ENCODE measurements at places on chromosomes 3 and 15. TPM values are rescaled to one million over a fixed set of nuclear protein-coding genes. Genes with fewer than 3 reads are reported as not detected.

GRCh38 chr3:133896002-133896761 lies 500 bp upstream of the RAB6B start:
- DNase-seq = no peak

The PCSK6 gene
- 11.4 TPM for total RNA-seq

GRCh38 chr3:58798312-58798711 lies 131.7 kb upstream of the FAM3D start:
- DNase-seq = no peak

GRCh38 chr3:159252772-159253384 lies 451.0 kb downstream of the MFSD1 start:
- DNase-seq = no peak

The GABRG3 gene
- total RNA-seq = not detected

DNA sequence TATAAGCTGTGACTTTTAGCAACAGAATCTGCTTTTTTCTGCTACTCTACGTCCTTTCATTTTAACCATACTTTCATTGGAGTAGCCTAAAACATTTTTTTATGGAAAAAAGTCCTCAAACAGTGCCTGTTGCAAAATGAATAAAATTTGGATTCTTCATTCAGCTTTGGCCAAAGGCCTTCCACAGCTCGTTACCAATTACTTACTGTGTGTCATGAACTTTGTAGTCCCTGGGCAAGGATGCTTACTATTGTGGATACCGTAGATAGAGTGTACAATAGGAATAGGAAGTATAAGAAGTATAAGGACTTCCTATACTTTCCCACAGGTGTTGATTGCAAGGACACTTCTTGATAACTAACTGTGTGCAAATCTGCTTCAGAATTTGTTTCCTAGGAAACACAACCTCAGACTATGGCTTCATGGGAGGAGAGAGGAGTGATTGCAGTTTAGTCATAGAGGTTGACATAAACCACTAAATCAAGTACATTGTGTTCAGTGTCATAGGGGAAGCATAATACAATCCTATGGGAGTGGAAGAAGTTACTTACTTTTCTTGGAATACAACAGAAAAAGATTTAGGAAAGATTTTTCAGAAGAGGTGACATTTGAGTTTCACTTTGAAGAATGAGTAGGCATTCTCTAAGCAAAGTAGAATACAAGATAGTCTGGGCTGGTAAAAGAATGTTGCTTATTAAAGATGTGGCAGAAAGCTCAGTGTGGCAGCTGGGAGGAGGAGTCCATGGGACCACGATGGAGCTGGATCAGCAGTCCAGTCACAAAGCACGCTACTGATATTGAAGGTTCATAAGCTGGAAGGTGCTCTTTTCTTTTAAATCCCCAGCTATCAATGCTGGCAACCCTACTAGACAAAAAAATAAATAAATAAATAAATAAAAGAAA lies 309.7 kb upstream of the TPRG1 start:
- no peak for DNase-seq

GRCh38 chr3:189292667-189293484 lies 121.1 kb downstream of the TPRG1 start:
- no peak for DNase-seq

- DNase-seq = no peak
Observed at GRCh38 chr3:146325170-146325569, 74.3 kb upstream of the PLSCR4 start.

GRCh38 chr3:4829031-4829394 lies 150.2 kb upstream of the BHLHE40 start:
- no peak for DNase-seq

The POMGNT2 gene
- 19.6 TPM for total RNA-seq

The OSBPL10 gene
- 6.3 TPM for total RNA-seq

DNA sequence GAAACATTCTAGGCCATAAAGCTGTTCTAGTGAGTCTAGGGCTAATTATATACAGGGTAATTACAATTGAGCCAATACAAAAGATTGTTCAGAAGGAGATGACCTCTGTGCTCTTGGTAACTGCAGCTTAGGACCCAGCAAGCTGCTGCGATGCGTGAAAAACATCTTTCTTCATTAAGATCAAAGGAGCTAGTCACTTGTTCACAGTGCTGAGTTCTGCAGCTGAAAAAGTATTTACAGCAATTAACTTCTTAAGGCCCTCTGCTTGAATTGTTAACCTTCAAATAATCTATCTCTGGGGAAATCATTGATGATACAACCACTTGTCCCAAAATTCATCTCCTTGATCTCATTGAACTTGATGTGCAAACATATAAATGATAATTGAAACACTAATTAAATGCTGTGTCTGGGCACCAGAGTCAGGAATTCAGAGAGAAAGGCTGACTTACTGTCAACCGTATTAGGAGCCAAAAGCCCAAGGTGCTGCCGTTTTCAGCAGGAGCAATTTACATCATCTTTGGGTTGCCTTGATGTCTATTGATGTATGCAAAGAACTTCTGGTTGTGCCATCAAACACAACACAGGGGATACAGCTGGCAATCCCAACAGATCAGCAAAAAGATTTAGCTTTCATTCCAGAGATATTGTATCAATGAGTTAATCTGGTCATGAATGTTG lies 213.0 kb downstream of the NECTIN3 start:
- DNase-seq = no peak

- no peak for DNase-seq
Observed at GRCh38 chr15:41969851-41970431, 2.4 kb downstream of the EHD4 start.

DNA sequence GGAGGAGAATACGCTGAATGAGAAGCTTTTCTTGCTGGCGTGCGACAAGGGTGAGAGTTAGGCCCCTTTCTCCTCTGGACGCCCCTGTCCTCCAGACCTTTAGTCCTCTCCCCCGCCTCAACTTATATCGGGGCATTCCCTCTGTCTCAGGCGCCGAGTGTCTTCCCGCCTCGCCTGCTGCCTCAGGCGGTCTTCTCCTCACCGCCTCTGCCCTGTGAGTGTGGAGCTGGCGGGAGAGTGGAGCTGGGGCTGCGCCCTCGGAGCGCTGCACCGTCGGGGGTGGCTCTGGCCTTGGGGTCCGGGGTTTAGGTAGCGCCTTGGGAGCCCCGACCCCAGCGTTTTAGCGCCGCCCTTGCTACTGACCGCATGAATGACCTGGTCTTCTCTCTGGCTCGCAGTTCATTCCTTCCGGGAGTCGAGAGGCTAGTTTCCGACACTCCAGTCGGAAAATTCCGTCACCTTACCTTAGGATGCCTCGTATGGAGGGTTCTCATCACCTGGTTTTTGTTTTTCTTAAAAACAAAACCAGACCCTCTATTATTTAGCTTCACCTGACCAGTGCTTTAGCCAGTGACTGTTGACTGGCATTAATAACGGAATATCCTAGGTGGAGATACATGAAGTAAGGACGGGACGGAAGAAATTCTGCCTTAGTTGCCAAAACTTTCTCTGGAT lies 985 bp downstream of the TRPC1 start:
- DNase-seq = no peak

GRCh38 chr15:55928955-55929354 lies 64.5 kb downstream of the NEDD4 start:
- no peak for DNase-seq

DNA sequence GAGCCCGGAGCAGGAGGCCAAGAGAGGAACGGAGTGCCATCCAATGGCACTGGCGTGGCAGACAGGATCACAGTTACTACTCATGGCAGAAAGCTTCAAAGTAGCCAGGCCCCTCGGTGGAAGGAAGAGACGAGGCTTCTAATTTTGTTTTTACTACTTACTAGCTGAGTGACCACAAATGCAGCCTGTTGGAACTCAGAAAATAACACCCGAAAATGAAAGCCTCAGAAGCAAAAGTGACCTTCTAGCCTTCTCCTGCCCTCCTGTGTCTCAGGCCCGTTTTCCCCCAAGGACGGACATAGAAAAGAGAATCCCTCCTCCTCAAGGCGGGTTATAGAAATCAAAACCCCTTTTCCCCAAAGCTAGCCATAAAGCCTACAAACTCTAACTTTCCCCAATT lies 9.9 kb upstream of the STRA6 start:
- no peak for DNase-seq

The FBXW12 gene
- total RNA-seq = not detected

The A4GNT gene
- not detected for total RNA-seq

- DNase-seq = no peak
Observed at GRCh38 chr3:129119365-129120100, 2.1 kb downstream of the RAB43 start.

The CRYBG3 gene
- total RNA-seq = 43.1 TPM

The LACTB gene
- total RNA-seq = 27.5 TPM

DNA sequence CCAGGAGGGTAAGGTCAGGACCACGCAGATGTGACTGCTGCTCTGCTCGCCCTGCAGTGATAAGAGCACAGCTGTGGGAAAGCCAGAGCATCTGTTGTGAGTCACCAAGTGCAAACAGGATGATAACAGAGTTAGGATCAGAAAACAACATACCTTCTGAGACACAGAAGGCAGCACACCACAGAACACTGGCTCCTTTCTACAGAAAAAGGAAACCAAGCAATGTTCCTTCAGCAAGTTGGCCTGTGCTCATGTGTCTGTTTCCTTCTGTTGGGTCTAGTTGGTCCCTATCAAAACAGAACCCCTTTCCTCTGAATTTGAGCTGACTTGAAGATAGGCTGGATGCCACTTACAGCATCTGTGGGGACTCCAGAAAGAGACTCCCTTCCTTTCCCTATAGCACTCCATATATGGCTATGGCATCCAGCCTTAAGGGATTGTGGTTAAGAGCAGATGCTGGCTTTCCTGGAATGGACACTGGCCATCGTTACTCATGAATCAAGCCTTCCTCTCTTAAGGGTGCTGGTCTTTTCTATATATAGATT lies 440.7 kb upstream of the THBS1 start:
- no peak for DNase-seq

- no peak for DNase-seq
Observed at GRCh38 chr3:125212509-125213363, at the start of gene SLC12A8. Gene SLC12A8, minus strand, starts transcription at chr3:125212748. Its CDS starts 1,399 bp downstream, at chr3:125211349.

The SPSB4 gene
- 0.12 TPM for total RNA-seq

DNA sequence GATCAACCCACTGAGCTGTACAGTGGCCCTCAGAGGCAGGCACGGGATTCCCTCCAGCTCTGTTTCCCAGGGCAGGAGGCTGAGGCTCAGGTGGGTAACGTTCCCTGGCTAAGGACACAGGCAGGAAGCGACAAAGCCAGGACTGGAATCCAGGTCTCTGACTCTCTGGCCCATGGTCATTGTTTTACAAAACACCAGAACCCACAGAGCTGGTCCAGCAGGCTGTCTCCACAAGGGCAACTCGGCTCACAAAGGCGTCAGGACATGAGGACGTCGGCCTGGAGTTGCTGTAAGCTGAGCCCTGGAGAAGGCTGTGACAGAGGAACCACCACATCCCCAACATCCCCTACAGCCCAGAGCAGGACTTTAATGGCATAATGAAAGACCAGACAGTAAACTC lies 30.7 kb downstream of the NUP210 start:
- DNase-seq = no peak

GRCh38 chr3:29429055-29429679 lies 148.3 kb downstream of the RBMS3 start:
- DNase-seq = no peak

The C3orf49 gene
- total RNA-seq = not detected

The FAM107A gene
- 28.8 TPM for total RNA-seq

The TICRR gene
- 0.36 TPM for total RNA-seq

DNA sequence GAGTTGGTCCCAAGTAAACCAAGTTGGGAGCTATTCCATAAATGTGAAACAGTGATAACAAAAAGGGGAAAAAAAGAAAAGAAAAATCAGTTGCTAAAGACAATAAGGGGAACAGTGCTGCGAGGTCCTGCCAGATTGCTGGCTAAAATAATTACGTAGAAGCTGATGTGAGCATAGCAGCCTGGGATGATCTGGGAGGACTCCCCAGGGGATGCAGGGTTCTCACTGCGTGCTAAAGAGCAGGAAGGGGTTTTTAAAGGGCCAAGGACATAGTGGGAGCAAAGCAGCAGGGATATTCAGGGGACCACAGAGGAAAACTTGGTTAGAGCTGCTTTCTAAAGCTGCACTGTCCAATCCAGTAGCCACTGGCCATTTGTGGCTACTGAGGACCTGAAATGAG lies 133.0 kb upstream of the UMPS start:
- no peak for DNase-seq

- no peak for DNase-seq
Observed at GRCh38 chr3:124707656-124708062, 22.6 kb upstream of the UMPS start.

DNA sequence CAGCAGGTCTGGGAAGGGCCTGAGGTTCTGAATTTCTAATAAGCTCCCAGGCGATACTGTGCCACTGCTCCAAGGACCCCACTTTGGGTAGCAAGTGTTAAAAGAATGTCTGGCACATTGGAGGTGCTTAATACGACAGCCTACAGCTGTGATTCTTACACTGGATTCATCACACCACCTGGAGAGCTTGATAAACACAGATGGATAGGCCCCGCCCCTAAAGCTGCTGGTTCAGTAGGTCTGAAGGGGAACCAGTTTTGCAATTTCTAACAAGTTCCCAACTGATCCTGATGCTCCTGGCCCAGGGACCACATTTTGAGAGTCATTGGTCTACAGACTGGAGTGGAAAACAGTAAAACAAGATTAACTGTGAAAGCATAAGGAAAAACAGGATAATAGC lies 124.8 kb upstream of the ST8SIA2 start:
- DNase-seq = no peak
